Activated CD4-positive, CD25-positive, alpha-beta regulatory T cell treated with anti-CD3 and anti-CD28 coated beads, Interleukin-2, amount 50 U/mL, for 72 hours (primary cell): ENCODE measurements at places on chromosomes 11 and 22.

DNA sequence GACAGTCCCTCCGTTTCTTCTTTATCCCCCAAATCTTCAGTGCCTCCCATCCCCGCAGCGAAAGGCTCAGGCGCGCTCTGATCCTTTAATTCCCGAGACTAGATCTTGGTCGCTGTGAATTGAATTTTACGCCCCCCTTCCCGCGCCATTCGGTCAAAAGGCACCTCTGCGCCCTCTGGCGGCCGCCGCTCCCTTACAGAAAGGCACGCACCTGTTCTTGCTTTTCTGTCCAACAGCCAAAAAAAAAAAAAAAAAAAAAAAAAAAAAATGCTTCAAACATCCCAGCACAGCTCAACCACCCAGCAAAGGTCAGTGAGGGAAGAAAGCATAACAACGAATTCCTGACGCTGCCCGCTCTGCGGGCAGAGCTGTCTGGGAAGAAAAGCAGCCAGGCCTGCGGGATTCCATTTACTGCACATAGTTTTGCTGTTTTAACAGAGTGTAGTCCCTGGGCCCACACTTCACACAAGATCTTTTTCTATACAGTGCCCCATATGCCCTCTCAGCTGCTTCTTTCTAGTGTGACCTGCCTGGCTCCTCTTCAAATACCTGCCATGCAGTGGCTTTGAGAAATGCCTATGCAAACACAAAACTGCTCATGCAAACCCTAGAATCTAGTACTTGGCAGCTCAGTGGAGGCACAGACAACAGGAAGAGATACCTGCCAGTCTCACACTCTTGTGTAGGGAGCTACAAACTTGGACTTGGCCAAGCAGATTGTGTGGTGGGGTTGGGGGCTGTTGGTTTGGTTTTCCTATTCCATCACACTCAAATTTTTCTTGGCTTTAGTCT is 1.3 kb upstream of the ESAM start:
- DNase-seq, result peak; percentile 82

DNA sequence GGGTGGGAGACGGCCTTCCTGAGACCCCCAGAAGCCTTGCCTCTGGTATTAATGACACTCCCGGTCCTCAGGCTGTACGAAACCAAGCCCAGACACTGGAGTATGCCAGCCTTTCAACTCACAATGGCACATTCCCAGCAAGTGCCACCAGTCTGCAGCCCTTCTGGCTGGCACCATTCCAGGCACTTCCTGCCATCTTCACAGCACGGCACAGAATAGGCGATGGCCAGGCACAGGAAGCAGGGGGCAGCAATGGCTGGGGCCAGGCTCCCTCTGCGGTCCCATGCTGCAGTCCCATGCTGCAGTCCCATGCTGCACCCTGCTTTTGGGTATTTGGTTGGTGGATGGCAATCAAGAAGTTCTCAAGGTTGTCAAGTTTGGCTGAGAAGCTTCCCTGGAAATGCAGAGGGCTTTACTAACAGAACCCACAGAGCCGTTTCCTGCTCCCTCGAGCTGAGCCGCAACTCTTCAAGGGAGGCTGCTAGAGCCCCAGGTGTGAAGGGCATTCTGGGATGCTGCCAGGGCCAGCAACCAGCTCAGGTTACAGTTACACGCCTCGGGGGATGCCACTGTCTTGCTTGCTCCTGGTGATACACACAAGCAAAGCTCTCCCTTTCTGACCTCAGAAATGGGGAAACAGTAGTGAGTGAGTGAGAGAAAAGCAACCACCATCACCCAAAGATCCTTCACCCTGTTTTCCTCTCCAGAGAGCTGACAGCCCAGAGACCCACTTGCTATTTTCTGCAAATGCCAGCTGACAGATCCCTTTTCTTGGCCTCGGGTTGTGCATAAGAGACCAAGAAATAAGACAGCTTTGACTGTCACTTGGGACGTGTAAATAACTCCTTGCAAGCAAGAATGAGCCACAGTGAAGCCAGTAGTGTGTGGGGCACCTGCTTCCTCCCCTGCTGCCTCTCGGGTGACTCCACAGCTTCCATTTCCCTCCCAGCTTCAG is 23.9 kb downstream of the LRFN4 start:
- no peak for DNase-seq

- no peak for DNase-seq
These were observed 7.3 kb downstream of the KCNE3 start for GRCh38 chr11:74460065-74460464.

DNA sequence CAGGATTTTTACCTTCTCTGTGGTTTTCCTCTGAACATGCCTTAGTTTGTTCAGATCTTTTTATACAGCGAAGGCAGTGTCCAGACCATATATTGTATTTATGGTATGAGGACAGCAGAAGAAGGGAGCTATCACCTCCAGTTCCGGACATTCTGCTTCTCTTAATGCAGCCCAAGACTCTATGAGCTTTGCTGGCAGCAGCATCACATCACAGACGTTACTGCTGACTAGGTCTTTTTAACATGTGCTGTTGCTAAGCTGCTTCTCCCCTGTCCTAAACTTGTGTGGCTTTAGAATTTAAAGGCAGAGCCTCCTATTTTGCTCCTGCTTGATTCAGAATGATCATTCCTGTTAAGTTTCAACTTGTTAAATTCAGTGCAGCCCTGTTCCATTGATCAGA is 13.4 kb downstream of the MICAL2 start:
- no peak for DNase-seq
